ENCODE measurements at places on chromosomes 7 and 10. TPM values are rescaled to one million over a fixed set of nuclear protein-coding genes. Genes with fewer than 3 reads are reported as not detected.
A peak's percentile ranks its signal among the peaks of the same experiment; 100 is the strongest.

The CCL24 gene
- not detected for total RNA-seq

The PAX2 gene
- not detected for total RNA-seq

- DNase-seq: no peak
Measured at GRCh38 chr10:44292390-44293002, 92.4 kb downstream of the CXCL12 start.

- DNase-seq: no peak
Measured at GRCh38 chr7:154881026-154881425, 121.9 kb downstream of the PAXIP1 start.

GRCh38 chr10:130022086-130022485, 58.0 kb upstream of the EBF3 start:
- DNase-seq: no peak

GRCh38 chr7:75921479-75921878, 6.5 kb downstream of the POR start:
- DNase-seq: peak; percentile 37

GRCh38 chr10:62023329-62023728, 121.8 kb downstream of the ARID5B start:
- no peak for DNase-seq

DNA sequence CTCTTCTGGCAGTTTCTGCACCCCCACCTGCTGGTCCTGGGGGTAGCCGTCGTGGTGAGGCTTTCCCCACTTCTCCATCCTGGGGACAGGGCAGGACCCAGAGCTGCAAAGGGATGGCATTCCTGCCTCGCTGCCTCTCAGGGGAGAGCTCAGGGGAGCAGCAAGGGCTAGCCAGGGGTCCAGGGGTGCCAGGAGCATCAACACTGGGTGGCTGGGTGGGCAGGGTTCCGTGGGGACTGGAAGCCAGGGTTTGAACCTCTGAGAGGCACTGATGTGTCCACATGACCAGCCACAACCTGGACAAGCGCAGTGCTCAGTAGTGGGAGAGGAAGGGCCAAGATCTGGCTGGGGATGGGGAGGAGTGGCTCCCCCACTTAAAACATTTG, 5.6 kb downstream of the ABCB8 start:
- DNase-seq: no peak

DNA sequence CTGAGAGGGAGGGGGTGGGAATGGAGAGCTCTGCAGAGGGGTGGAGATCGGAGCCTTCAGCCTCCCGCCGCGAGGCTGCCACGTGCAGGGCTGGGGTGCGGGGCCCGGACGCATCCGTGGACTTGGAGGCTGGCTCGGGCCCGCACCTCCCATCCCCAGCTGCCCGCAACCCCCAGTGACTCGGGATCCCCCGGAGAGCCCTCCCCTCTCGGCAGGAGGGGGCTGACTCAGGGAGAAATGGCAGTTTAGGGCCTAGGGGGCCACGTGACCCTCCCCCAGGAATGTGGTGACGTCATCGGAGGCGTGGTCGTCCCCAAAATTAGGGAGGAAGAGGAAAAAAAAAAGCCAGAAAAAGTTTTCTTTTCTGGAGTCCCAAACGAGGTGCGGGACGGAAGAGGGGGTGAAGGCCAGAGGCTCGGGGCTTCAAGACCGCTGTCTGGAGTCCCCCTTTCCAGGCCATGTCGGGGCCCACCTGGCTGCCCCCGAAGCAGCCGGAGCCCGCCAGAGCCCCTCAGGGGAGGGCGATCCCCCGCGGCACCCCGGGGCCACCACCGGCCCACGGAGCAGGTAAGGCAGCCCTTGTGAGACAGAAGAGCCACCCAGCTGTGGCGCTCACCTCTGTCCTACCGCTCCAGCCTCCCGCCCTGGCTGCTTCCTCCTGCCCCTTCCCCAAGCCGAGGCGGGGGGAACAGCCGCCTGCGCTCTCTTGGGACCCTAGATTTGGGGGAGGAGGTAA, at the start of gene TRIP6:
TSS of gene TRIP6 (plus strand) at position 348 of the 736 bp plus-strand sequence. CDS start at position 459, 111 bp downstream.
- peak; percentile 88 for DNase-seq

DNA sequence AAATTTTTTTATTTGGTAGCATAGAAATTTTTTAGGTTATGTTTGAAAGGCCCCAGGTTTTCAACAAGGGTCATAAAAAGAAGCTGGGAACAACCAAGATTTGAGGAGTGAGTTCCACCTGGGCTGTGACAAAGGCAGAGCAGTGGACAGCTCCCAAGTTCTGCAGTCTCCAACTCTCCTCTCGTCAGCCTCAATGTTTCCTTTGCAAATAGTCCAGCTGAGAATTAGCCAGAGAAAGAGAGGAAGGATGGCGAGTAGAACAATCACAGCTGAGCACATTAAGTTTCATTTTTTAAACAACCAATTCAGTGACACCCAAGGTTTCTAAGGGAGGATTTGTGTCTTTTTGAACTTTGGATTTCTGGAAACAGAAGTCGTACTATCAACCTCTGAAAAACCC, 143.2 kb downstream of the NRCAM start:
- no peak for DNase-seq

- DNase-seq: no peak
Measured at GRCh38 chr10:13681960-13682359, 95.2 kb downstream of the PRPF18 start.

DNA sequence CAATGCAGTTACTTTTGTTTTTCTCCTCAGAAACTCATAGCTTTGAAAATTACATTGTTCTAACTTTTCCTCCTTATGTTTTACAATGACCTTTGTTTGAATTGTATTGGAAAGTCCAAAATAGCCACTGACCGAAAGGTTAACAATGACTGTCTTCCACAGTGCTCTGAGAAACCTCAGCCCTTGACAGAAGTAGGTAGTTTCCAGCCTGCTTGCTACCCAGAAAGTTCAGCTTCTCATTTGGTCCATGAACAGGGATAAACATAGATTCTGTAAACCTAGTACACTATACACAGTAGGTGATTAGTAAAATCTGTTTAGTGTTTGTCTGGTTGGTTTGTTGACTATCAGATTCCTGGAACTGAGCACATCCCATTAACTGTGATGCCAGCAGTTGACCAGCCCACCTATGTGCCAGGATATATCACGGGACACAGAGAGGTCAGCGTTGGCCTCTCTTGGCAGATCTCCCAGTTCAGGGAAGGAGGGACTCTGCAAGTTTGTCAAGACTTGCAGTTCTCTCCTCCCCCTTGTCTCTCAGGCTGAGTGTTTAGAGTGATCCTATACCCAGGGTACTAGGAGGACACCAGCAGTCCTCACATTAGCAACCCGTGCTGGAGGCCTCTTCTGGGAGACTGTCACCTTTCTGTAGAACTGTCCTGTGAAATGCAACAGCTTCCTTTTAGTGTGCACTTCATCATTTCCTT, 297.6 kb downstream of the ARHGAP12 start:
- DNase-seq: no peak

- DNase-seq: no peak
Measured at GRCh38 chr10:114870486-114870885, 48.9 kb downstream of the FHIP2A start.

GRCh38 chr10:131617113-131617858, 283.5 kb upstream of the PPP2R2D start:
- DNase-seq: no peak
